Astrocyte (in vitro differentiated cells and primary cell): ENCODE measurements at places on chromosomes 11 and 22.
A peak's percentile ranks its signal among the peaks of the same experiment; 100 is the strongest.

DNA sequence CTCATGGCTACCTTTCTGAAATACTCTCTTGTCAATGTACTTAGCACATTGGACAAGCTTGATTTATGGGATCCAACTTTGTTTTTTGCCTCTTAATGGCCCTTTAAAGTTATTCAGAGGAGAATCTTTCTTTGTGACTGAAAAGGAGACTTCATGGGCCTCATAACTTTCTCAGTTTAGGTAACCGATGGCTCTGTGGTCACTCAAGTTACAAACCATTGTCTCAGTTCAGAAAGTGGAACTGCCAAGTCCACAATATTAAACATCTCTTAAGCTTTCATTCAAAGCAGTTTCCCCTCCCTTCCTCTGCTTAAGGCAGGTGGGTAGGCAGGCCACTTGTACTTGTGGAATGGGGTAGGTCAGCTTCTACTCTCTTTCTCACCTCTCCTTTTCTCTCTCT lies 12.3 kb upstream of the ARL14EP start:
- no peak for DNase-seq

DNA sequence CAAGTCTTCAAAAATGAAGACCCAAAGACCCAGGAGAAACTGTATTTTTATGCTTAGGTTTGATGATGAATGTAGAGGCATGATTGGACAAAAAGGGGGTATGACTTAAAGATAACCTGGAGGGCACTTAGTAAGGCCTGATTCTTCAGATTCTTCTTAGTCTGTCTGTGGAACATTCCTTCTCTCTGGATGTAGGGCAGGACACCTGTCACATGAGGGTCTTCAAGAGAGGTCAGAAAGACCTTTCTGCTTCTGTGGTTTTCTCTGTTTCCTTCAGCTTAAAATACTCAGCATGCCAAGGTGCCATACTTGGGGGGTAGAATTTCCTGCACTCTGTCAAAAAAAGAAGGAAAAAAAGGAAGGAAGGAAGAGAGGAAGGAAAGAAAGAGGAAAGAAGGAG lies 78.1 kb downstream of the BLID start:
- no peak for DNase-seq

- no peak for DNase-seq
Measured at GRCh38 chr11:61728066-61728939, 24.1 kb upstream of the MYRF start.

DNA sequence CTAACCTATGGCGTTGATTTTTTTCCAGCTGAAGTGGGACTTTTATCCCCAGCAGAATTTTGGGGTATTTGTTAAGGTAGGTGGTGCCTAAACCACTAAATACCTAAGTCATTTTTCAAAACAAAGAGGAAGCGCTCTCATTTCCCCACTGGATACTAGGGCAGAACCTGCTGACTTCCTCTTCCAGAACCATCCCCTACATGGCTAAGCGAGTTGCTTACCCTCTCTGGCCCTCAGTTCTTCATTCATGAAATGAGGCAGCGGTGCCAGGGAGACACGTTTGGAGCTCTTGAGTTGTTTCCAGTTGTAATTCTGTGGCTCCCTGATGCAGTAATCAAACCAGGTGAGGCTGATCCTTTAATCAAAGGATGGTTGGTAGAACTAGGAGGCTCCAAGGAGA lies 10.0 kb upstream of the MTMR3 start:
- no peak for DNase-seq

- DNase-seq, result no peak
Measured at GRCh38 chr11:115941044-115941443, 436.8 kb upstream of the CADM1 start.

GRCh38 chr11:17760102-17761029 lies 25.8 kb downstream of the KCNC1 start:
- peak; percentile 12 for DNase-seq
